ENCODE measurements at places on chromosomes 16 and 17.

- DNase-seq = no peak
Measured at GRCh38 chr17:53150101-53150698, 672.5 kb upstream of the KIF2B start.

- DNase-seq = no peak
Measured at GRCh38 chr17:10648381-10648780, 8.7 kb downstream of the MYH3 start.

- no peak for DNase-seq
Measured at GRCh38 chr17:39244016-39244599, 18.4 kb upstream of the STAC2 start.

DNA sequence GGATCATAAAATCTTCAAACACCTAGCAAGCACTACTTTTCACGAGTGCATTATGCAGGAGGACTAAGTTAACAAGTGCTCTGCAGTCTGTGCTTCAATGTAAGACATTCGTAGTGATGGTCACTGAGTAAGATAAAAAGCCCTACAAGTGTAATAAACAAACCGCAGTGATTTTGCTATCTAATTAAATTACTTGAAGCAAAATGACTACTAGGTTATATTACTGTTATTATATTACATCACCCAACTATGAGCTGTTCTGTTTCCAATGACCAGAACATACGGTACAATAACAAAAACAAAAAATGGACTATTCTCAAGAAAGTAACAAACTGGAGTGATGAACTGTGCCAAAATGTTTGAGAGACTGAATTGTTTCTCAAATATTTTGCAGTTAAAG, 11.2 kb downstream of the KLHL10 start:
- no peak for DNase-seq

GRCh38 chr17:48296453-48296852, 133.6 kb downstream of the SKAP1 start:
- no peak for DNase-seq

DNA sequence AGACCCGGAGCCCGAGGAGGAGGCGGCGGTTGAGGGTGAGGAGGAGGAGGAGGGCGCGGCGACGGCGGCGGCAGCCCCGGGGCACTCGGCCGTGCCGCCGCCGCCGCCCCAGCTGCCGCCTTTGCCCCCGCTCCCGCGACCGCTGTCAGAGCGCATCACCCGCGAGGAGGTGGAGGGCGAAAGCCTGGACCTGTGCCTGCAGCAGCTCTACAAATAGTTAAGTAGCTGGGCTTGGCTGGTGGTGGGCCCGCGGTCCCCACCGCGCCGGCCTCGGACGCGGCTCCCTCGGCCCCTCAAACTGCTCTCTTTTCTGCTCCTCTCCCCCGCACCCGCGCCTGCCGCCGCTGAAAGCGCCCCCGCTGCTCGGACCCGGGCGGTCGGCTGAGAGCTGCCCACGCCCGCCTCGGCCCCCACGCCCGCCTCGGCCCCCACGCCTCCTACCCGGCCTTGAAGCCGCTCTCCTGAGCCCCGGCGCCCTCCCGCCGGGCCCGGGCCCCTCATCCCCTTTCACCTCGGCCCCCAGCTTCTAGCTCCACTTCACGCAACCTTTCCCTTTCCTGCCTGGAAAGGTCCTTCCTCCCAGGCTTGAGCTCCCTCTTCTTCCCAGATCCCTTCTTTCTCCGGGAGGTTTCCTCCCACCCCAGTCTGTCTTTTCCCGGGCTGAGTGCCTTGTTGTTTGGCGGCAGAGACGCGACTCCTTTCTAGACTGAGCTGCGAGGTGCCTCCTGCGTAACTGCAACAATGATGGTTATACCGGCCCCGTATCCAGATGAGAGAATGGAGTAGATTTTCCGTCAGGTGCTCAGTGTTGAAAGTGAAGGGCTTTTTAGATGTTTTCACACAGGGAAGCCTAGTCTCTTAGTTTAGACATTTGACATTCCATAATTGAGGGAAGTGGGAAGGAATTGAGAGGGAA, 850 bp downstream of the PPM1E start:
- DNase-seq = no peak

- no peak for DNase-seq
Measured at GRCh38 chr17:60545465-60546191, 19.6 kb upstream of the APPBP2 start.

DNA sequence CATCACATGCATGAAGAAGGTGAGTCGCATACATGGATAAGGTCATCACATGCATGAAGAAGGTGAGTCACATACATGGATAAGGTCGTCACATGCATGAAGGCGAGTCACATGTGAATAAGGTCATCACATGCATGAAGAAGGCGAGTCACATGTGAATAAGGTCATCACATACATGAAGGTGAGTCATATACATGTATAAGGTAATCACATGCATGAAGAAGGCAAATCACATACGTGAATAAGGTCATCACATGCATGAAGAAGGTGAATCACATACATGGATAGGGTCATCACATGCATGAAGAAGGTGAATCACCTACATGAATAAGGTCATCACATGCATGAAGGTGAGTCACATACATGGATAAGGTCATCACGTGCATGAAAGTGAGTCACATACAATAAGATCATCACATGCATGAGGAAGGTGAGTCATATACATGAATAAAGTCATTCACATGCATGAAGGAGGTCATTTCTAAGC, 105.1 kb upstream of the SDK2 start:
- DNase-seq = no peak

- DNase-seq = no peak
Measured at GRCh38 chr17:44829523-44830358, at the start of gene GJC1. Gene GJC1 (minus strand): TSS chr17:44830287. CDS start chr17:44805817, 24,470 bp downstream.

GRCh38 chr17:16398270-16399267, 16.8 kb upstream of the TRPV2 start:
- DNase-seq = no peak

DNA sequence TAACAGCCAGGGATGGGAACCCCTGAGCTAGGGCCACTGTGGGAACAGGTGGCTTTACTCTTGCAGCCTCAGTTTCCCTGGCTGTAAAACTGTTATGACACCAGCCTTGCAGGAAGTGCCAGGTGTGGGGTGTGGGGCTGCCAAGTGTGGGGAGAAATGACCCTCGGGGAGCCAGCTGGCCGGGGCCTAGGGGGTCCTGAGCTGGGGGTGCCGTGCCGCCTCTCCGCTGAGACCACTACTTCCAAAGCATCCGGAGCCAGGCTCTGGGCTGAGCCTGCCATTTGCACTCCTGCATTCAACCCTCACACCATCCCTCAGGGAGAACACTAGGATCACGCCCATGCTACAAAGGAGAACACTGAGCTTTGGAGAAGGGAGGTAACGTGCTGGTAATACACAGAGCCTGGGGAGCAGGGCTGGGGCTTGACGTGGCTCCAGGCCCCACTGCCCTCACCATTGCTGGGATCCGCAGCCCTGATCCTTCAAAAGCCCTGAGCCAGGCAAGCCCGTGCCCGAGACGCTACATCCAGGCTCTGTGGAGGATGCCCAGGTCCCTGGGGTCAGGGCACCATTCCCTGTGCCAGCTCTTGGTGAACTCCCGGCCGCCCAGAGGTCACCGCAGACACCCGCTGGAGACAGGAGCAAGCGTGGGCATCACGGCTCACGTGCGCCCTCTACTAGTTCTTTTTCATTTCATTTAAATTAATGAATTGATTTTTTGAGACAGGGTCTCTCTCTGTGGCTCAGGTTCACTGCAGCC, 28.8 kb upstream of the GINS2 start:
- peak; percentile 29 for DNase-seq
